ENCODE measurements at places on chromosomes 5 and 9. TPM values are rescaled to one million over a fixed set of nuclear protein-coding genes. Genes with fewer than 3 reads are reported as not detected.

DNA sequence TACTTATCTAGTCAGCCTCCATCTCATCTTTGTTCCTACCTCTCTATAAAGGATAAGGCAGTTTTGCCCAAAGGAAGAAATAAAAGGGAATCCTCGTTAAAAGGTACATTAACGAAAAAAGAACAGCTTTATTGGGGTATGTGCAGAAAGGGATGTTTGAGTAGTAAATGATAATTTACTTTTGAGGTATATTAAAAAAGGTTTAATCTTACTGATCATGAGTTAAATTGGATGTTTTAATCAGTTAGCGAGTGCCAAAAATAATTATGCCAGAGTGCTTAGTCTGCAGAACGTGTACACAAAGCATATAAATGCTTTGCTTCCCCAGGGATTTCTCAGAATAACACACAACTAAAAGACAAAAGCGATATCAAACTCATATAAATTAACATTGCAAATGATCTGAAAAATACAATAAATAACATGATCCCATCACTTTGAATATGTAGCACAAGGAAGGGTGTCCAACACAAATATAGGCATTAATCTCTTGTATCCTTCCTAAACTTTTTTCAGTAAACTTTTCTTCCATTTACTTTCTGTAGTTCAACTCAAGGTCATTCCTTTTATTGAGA, 865.0 kb downstream of the NR2F1-AS1 start:
- DNase-seq: no peak

DNA sequence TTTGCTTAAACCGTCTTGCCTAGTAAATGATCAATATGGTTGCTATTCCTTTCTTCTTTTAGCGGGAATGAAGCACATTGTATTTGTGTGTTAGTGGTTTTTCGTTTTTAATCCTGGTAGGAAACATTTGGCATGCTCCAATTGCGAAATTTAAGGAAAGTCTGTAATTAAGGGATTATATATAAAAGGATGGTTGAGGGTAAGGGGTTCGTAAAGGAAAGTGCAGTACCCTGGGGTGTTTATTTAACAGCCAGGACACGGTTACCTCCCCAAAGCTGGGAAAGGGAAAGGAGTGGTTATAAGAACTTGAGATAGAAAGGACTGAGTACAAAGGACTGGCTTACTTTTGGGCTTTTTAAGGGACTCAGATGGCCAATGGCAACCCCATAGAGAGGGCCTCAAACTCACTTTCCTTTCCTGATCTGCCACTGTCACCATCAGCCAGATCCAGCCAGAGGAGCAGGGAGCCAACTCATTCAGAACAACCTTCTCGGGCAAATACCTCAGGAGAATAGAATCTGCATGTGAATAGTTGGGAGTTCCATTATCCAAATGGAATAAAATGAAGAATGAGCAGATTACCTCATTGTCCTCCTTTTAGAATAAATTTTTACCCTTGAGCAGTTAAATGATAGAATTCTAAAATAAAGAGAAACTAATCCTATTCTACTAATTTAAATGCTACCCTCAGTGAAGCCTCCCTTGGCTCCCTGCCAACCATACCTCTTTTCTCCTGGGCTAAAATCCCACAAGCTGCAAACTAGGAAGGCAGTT, 117.7 kb downstream of the SNCAIP start:
- DNase-seq: no peak

GRCh38 chr5:147369742-147370374, 135.0 kb downstream of the STK32A start:
- no peak for DNase-seq

ATOSB gene
- 43.1 TPM for total RNA-seq

TAF11L5 gene
- not detected for total RNA-seq

NOXA1 gene
- total RNA-seq: 0.82 TPM
